ENCODE measurements at places on chromosomes 16 and 17. TPM values are rescaled to one million over a fixed set of nuclear protein-coding genes. Genes with fewer than 3 reads are reported as not detected.

PRR11 gene
- 35.7 TPM for total RNA-seq

TMEM88 gene
- total RNA-seq, result 3.5 TPM

DPEP3 gene
- total RNA-seq, result not detected

GRCh38 chr17:79806863-79807720, 10.2 kb upstream of the CBX8 start:
- no peak for DNase-seq

DNA sequence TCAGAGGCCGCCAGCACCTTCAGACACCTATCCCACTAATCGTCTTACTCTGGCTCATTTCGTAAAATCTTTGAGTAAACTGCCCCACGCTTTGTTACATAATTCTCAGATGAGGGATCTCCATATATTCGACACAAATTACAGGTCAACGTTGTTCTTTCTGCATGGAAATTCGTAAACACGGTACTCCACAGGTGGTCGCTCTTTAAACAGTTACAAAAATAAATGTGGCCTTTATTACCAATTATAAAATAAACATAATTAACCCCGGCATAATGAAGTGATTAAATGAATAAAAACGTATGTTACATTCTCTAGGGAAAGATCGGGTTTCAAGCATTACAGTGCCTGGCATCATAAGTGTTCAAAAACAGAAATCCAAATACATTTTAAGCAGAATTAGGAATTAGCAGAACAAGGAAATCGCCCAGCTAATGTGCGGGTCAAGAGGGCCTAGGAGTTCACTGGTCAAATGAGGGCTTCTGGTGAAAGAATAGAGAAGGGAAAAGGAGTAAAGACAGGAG, 943 bp upstream of the PIP4K2B start:
- DNase-seq, result no peak

DNA sequence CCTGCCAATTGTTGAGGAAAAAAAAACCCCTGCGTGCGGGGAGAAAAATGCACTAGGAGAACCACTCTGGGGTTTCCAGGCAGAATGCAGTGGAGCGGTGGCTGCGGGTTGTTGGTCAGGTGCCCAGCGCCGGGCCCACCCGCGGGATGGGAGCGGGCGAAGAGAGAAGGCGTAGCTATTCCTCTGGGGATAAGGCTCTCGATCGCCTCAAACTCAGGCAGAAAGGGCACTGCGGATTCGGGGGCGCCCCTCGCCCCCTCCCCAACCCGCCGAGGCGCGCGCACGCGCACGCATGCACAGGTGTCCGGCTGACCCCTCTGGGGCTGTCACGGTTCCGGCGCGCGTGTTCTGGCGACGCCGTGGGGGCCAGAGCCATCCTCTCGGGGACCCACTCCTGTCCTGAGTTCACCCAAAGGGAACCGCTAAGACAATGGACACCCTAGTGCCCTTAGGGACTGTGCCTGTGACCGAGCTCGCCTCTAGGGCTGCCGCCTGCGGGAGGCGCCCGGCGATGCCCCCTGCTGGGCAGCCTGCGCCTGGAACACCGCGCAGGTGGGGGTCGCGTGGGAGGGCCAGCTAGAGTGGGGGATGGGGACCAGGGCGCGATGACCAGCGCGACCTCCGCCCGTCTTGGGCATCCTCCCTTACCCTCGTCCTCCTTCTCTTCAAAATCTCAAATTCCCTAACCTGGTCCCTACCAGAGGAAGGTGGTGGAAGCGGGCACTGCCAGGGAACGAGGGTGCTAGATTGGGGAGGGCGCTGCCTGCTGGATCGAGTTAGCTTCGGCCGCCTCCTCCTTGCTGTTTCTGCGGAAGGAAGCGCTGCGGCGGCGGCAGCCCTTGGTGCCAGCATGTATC, 14.4 kb upstream of the CBX8 start:
- DNase-seq, result peak; percentile 61

GRCh38 chr17:35486920-35487732, 38.6 kb upstream of the SLFN13 start:
- DNase-seq, result peak; percentile 88

- no peak for DNase-seq
These were observed 117.6 kb upstream of the ZNF750 start for GRCh38 chr17:82957469-82957795.
